Sigmoid colon (tissue), 7 donors: ENCODE measurements at places on chromosomes 6 and 20. TPM values are rescaled to one million over a fixed set of nuclear protein-coding genes. Genes with fewer than 3 reads are reported as not detected.

The SEMG1 gene
- total RNA-seq: not detected

The SLC26A8 gene
- total RNA-seq: not detected

DNA sequence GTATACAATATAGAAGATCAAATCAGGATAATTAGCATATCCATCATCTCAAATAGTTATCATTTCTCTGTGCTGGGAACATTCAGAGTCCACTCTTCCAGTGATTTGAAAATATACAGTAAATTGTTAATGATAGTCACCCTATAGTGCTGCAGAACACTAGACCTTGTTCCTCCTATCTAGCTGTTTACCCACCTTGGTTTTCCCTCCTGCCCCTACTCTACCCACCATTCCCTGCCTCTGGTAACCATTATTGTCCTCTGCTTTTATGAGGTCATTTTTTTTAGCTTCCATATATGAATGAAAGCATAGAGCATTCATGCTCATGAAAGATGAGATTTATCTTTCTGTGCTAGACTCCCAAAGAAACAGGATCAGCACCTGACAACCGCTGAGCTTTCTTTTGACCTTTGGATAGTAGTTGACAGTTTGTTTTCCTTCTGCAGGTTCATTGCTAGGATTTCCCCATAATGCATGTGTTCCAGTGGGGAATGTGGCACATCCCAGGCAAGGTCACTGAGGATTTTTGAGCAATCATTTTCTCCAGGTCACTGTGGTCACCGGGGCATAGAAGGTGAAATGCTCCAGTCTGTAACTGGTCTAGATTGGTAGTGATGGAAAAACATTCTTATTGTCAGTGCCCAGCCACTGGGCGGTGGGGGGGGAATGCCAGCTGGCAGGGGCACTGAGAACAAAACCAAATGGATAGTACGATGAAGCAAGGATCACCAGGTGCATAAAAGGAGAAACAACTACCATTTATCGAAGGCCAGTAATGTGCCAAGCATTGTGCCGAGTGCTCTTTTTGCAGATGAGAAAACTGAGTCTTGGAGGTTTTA lies 33.6 kb upstream of the BCAS1 start:
- H3K27ac ChIP-seq: no peak overlapping the region
- DNase-seq: no peak
- H3K36me3 ChIP-seq: no peaks in the 10 kb centered on the region
- H3K4me1 ChIP-seq: no peaks in the 10 kb centered on the region

The C4B gene
- 74.2 TPM for total RNA-seq

The OTOR gene
- total RNA-seq: not detected

The POM121L2 gene
- total RNA-seq: not detected

GRCh38 chr6:138572167-138572875 lies 73.0 kb upstream of the NHSL1 start:
- H3K27ac ChIP-seq: peak overlapping the region; percentile 77
- H3K4me1 ChIP-seq: no peaks in the 10 kb centered on the region
- no peaks in the 10 kb centered on the region for H3K27me3 ChIP-seq

- H3K4me3 ChIP-seq: peak overlapping the region; percentile 92
- H3K4me1 ChIP-seq: peaks cover 13% of the 10 kb centered on the region
- H3K27me3 ChIP-seq: no peaks in the 10 kb centered on the region
Measured at GRCh38 chr20:51766994-51767866, 960 bp downstream of the ATP9A start.

The GPSM3 gene
- 5.0 TPM for total RNA-seq

DNA sequence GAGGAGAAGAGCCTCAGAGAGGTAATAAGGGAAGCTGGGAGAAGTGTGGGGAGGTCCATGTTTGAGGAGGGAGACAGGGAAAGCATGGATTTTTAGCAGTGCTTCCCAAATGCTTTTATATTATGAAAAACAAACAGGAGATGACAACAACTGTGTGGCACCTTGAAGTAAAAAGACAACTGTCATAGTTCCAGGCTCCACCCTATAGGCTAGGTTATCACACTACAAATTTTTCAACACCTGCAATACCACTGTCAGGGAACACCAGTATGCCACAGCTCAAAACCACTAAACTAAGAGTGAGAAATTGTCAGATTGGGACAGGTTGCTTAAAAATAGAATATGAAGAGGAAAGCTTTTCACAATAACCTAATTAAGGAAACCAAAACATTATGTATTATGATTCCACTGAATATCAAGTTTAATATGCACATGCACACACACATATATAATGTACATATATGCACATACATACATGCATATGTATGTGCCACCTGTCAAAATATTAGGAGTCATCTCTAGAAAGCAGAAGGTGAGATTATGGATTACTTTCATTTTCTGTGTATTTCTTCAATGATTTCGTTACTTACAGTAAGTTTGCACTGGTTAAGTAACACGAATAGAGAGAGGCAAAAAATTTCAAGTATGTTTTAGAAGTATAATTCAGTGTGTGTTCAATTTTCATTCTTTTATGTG lies 261.2 kb downstream of the PTPRK start:
- H3K36me3 ChIP-seq: no peaks in the 10 kb centered on the region
- H3K27me3 ChIP-seq: no peaks in the 10 kb centered on the region
- H3K4me3 ChIP-seq: no peak overlapping the region
- H3K4me1 ChIP-seq: no peaks in the 10 kb centered on the region
- H3K27ac ChIP-seq: no peak overlapping the region
- DNase-seq: no peak

DNA sequence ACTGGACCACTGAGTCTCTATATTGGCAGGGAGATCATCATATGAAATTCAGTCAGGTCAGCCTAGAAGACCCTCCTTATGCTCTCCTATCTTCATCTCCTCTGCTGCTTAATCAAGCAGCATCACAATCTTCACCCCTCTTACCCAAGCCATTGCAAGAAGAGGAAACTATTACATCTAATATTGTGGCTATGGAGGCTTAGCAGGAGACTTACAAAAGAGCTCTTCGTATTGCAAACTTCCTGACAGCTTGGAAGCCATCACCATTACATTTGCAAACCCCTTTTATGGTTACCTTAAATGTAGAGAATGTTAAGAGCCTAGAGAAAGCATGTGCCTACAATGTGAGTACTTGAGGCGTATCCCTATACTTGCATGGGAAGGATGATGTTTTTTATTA lies 87.2 kb upstream of the STXBP5 start:
- H3K4me3 ChIP-seq: no peak overlapping the region
- no peak for DNase-seq
- H3K27me3 ChIP-seq: no peaks in the 10 kb centered on the region

DNA sequence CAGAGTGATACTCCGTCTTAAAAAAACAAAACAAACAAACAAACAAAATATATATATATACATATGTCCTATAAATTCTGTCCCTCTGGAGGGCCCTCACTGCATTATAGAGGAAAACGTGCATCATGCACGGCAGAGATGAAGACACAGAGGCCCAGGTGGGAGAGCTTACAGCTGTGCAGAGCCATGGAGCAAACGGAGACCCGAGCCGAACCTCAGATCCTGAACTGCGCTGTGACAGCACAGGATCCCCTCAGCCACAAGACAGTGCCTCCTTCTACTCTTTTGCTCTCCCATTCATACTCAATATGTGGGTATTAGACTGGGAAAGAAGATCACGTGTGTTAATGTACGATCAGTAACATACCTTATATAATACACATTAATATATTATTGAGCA lies 81.6 kb downstream of the ZNF217 start:
- H3K27ac ChIP-seq: no peak overlapping the region
- no peaks in the 10 kb centered on the region for H3K36me3 ChIP-seq
- no peaks in the 10 kb centered on the region for H3K27me3 ChIP-seq
- no peaks in the 10 kb centered on the region for H3K4me1 ChIP-seq
- DNase-seq: no peak
- no peak overlapping the region for H3K4me3 ChIP-seq

DNA sequence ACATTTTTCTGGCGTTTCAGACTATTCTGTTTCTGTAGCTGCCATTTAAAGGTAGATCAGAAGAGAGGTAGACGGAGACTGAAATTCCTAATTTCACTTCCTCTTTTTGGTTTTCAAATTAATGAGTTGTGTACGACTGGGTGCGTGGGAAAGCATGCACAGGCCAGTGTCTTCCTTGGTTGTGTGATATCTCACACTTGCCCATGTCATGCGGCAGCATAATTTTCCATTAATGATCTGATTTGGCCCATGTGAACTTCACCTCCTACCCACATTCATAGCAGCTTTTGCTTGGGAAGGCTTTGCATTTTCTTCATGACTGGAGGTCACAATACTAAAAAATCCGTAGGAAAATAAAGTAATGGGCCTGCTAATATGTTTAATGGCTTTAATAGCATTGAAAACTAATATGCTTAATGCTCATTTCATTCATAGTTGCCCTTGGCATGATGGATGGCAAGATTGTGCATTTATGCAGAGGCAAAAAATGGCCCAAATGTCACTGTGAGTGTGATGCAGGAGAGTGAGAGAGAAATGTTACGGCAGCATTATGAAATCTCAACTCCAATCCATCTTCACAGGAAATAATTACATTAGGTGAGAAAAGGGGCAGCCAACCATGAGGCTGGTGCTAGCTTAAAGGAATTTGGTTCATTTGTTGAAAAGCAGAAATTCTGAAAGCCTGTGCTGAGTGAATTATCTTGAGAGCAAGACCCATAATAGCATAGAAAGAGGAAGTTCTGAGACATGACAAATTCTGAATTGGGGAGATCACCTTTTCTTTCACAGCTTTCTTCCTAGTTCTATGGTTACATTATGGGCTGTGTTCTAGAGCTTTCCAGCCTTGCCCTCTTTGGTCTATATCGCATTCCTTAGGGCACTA lies 69.0 kb upstream of the UST start:
- H3K27ac ChIP-seq: no peak overlapping the region
- no peaks in the 10 kb centered on the region for H3K4me1 ChIP-seq
- no peaks in the 10 kb centered on the region for H3K36me3 ChIP-seq

The OPN5 gene
- not detected for total RNA-seq

- H3K4me3 ChIP-seq: no peak overlapping the region
- no peaks in the 10 kb centered on the region for H3K36me3 ChIP-seq
- DNase-seq: no peak
- H3K27me3 ChIP-seq: no peaks in the 10 kb centered on the region
- no peak overlapping the region for H3K27ac ChIP-seq
Measured at GRCh38 chr6:132730560-132730959, 16.7 kb upstream of the VNN1 start.

DNA sequence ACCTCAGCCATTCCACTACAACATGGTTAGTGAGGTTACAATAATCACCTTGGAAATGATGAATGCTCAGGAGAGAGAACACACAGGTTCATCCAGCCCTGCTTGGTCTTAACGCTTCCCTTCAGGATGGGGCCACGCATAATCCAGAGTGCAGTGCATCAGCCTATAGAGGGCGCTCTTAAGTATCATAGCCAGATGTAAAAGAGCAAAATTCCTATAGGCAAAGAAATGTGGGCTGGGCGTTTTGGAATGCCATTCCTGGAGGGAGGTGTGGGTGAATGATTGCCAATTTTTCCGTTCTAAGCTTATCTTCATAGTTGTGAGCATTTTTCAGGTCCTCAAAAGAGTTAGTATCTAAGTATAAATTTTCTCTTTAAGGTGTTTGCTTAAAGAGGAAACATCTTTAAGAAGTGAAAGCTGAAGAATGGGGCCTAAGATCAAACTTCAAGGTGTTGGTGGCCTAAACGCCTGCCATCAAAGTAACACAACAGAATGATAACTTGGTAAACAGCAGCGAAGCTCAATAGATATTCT lies 1.8 kb downstream of the RIPOR2 start:
- no peak for DNase-seq
- H3K27ac ChIP-seq: no peak overlapping the region
- H3K4me1 ChIP-seq: peaks cover 32% of the 10 kb centered on the region

The SPTLC3 gene
- total RNA-seq: 8.4 TPM

DNA sequence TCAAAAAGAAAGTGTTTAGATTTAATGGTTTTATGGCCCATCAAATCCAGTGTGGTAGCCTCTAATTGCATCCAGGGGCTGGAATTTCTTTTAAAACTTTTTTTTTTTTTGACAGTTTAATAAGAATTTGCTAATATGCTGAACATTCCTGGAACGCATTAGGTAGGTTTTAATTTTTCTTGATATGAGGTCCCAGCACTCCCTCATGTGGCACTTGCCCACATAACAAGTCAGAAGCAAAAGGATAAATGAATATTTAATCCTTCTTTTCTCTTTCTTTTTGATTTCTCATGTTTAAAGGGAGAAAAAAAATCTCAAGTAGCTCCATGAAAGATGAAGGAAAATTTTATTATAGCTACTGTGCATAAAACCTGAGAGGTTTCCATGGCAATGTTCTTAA lies 13.5 kb downstream of the HAO1 start:
- DNase-seq: no peak
- H3K27me3 ChIP-seq: no peaks in the 10 kb centered on the region
- no peak overlapping the region for H3K27ac ChIP-seq
- H3K4me1 ChIP-seq: peaks cover 9% of the 10 kb centered on the region
- H3K36me3 ChIP-seq: no peaks in the 10 kb centered on the region
- no peak overlapping the region for H3K4me3 ChIP-seq

The RAET1L gene
- total RNA-seq: not detected

DNA sequence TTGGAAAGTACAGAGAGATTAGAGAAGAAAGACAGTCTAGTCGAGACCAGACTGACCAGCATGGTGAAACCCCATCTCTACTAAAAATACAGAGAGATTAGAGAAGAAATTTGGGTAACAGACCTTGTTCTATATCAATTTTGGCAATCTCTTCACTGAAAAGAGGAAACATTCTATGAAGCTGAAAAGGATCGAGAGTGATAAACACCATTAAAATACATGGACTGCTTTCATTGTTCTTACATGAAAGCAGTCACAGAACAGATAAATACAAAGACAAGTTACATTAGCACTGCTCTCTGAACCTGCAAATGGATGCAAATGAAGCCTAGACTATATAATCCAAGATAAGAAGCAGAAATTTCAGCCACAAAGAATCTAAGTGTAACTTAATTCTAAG lies 8.4 kb upstream of the OPRM1 start:
- H3K4me3 ChIP-seq: no peak overlapping the region
- no peak for DNase-seq
- H3K27me3 ChIP-seq: no peaks in the 10 kb centered on the region
- no peaks in the 10 kb centered on the region for H3K36me3 ChIP-seq

The FAM162B gene
- total RNA-seq: 4.6 TPM

- no peaks in the 10 kb centered on the region for H3K4me1 ChIP-seq
- H3K27ac ChIP-seq: no peak overlapping the region
- H3K36me3 ChIP-seq: no peaks in the 10 kb centered on the region
- no peak for DNase-seq
- no peak overlapping the region for H3K4me3 ChIP-seq
Measured at GRCh38 chr6:144722154-144722737, 437.1 kb downstream of the UTRN start.
